ENCODE measurements at places on chromosomes 13 and 19. TPM values are rescaled to one million over a fixed set of nuclear protein-coding genes. Genes with fewer than 3 reads are reported as not detected.
A peak's percentile ranks its signal among the peaks of the same experiment; 100 is the strongest.

DNA sequence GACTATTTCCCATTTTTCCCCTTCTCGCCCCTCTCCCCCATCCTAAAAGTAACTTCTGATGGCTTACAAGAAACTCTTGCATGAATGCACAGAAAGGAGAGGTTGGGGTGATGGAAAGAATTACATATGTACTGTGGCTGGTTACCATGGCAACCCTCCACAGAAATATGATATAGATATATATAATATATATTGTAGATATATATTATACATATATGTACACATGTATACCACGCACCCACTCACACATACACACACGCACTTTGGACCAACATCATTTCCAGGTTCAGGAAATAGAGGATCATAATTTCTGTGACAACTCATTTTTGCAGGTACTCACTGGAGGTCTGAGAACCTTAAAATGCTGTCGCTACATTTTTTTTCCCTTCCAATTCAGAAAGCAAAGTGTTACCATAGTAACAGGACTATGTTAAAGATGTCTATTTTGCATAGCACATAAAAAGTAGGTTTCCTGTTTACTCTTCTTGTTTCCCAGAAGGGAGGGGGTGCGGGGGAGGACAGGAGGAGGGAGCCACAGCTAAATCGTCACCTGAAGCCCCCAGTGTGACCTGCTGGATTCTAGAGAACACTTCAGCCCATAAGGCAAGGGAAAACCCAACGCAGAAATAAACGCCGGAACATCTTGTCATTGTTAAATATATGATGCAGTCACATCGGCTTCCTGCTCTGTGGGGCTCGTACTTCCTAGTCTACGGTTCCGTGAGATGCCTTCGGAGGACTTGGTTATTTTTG, 44.7 kb downstream of the EFNB2 start:
- no peak for DNase-seq
- H3K4me1 ChIP-seq: peaks cover 18% of the 10 kb centered on the region
- no peaks in the 10 kb centered on the region for H3K36me3 ChIP-seq
- no peak overlapping the region for H3K27ac ChIP-seq
- H3K4me3 ChIP-seq: peak overlapping the region; percentile 49

DNA sequence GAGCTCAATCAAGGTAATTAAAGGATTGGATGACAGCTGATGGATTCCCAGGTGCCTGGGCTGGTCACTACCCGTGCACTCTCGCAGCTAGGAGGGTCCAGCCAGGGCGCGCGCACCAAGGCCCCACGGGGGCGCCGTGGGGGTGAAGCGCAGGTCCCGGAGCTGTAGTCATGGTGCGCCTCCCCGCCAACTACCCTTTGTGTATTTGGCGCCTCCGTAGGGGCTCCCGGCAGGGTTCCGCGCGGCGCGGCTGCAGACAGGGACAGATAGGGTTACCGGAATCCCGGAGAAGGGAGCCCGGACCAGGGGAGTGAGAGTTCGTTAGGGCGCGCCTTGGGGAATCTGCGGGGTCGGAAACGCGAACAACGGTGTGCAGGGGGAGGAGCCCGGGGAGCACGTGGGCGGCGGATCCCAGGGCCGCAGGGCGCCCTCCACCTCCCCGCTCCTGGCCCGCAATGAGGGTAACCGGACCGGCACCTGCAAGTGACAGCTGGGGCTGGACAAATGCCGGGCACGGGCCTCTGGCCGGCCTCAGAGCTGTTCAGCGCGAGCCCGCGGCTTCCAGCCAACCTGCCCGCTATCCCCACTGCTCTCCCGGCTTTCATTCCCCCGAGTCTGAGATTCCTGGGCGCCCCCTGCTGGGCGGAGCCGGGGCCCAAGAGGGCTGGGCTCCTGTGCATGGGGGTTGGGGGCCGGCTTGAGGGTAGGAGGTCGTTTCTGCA, 3.4 kb upstream of the PRAM1 start:
- DNase-seq: peak; percentile 71
- H3K27ac ChIP-seq: peak overlapping the region; percentile 84
- H3K4me3 ChIP-seq: peak overlapping the region; percentile 86
- no peaks in the 10 kb centered on the region for H3K36me3 ChIP-seq
- peaks cover 9% of the 10 kb centered on the region for H3K4me1 ChIP-seq

- peak within 1 kb of the TSS; percentile 65 for H3K27ac ChIP-seq
- no peaks in the 10 kb centered on the region for H3K27me3 ChIP-seq
- peaks cover 14% of the 10 kb centered on the region for H3K36me3 ChIP-seq
- H3K4me3 ChIP-seq: peak within 1 kb of the TSS; percentile 71
Measured at GRCh38 chr19:7926021-7926726, at the start of gene CTXN1. TSS of gene CTXN1 (minus strand) at chr19:7926135. CDS start at chr19:7925538, 597 bp downstream.

Gene USF2
- total RNA-seq: 105 TPM

Gene TUBA3C
- not detected for total RNA-seq

DNA sequence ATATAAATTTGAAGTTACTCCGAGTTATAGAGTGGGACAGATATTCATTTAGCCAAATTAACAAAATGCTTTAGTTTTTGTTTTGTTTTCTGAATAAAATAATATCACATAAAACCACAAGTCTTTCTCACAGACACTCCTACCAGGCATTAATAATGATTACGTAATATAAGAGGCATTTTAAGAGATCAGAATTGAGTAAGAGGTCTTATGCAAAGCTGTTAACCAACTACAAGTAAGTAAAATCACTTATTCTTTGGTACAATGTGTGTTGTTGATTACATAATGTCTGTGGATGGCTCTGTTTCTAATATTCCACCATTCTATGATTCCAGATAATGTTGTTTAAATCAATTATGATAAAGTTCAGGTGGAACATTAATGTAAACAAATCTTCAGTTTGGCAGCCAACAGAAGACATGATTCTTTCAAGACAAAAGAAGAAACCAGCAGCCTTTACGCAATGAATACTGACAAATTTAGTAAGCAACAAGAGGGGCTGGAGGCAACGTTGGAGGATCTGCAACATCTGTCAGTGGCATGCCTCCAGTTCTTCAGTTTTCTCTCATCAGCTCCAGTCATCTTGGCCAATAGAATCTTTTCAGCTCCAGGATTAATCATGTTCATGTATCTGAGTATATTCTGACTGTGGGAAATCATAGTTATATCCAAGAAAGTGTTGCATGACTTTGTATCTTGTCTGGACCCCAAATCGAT, 403.8 kb downstream of the SLITRK5 start:
- DNase-seq: no peak
- no peaks in the 10 kb centered on the region for H3K36me3 ChIP-seq
- no peak overlapping the region for H3K4me3 ChIP-seq
- no peak overlapping the region for H3K27ac ChIP-seq
- no peaks in the 10 kb centered on the region for H3K4me1 ChIP-seq
- no peaks in the 10 kb centered on the region for H3K27me3 ChIP-seq

- H3K27ac ChIP-seq: peak overlapping the region; percentile 57
- no peak for DNase-seq
- peaks cover 21% of the 10 kb centered on the region for H3K36me3 ChIP-seq
- no peak overlapping the region for H3K4me3 ChIP-seq
- H3K4me1 ChIP-seq: peaks cover 31% of the 10 kb centered on the region
Measured at GRCh38 chr19:42207767-42208271, 9.7 kb downstream of the DEDD2 start.

- H3K36me3 ChIP-seq: peaks cover 18% of the 10 kb centered on the region
- peaks cover 9% of the 10 kb centered on the region for H3K27me3 ChIP-seq
- H3K4me3 ChIP-seq: peak overlapping the region; percentile 11
- no peak overlapping the region for H3K27ac ChIP-seq
- no peak for DNase-seq
- peaks cover 46% of the 10 kb centered on the region for H3K4me1 ChIP-seq
Measured at GRCh38 chr13:76883236-76883635, 3.0 kb downstream of the KCTD12 start.

- peaks cover 35% of the 10 kb centered on the region for H3K36me3 ChIP-seq
- H3K27ac ChIP-seq: no peak overlapping the region
- no peak overlapping the region for H3K4me3 ChIP-seq
- H3K27me3 ChIP-seq: no peaks in the 10 kb centered on the region
Measured at GRCh38 chr19:41339936-41340335, 13.8 kb downstream of the TGFB1 start.
